Stimulated activated CD4-positive, alpha-beta T cell treated with anti-CD3 and anti-CD28 coated beads, TNF-alpha, amount 100 ng/mL, for 1 hour (primary cell): ENCODE measurements at places on chromosomes 5 and 9.

DNA sequence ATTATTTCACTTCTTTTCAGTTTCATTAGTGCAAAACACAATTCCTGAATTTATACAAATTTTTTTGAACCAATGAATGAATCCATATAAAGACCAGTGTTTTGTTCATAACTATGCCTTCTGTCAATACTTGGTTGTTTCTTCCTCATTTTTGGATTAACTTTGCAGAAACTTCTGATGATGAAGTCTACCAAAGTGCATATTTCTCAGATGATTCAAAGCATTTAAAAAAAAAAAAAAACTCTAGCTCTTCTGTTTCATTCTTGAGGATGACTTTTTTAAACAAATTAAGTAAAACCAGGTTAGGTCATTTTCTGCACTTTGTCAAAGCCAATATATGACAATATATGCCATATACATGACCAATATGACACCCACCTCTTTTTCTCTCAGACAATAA is 92.6 kb downstream of the CHSY3 start:
- no peak for DNase-seq

DNA sequence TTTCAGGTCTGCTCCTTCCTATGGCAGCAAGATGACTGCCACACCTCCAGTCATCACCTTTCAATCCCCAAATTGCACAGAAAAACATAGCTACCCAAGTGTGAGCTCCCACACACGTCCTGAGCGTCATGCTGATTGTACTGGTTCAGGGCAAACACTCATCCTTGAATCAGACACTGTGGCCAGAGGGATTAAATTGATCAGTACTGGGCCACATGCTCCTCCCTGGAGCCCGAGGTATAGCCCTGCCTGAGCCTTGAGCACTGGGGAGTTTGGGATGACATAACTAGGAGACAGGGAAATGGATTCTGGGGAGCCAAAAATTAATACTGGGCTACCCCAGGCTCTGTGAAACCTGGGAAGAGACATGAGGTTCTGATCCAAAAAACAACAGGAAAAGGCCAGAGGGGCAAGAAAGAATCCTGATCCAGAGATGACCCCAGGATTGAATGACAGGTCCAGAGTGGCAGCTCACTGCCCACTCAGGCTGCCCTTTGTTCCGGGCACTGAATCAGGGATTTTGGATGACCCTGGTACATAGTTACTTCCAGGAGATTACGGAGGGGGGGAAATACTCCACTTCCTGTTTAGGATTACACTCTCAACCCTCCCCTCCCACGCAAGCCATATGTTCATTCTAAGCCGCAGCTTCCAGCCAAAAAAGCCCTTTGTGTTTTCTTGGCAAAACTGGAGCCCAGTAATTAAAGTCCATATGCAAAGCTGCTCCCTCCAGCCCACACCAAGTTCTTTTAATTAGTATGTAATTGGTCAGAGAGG is 141.6 kb upstream of the SPRY4 start:
- no peak for DNase-seq

DNA sequence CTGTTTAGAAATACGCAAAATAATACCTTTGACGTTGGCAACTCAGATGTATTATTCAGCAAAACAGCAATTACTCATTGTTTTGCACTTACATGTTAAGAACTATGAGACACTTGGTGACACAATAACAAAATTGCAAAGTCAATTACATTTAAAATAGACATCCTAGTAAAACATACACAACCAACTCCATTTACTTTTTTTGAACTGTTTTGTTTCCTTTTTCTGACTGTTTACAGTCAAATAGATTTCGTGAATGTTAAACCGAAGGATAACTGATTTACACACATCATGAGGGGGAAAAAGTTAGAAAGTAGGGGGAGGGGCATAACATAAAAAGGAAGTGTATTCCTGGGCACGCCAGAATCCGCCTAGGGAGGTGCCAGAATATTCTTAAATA is 220.1 kb downstream of the MEF2C start:
- DNase-seq = no peak

- no peak for DNase-seq
These were observed 23.2 kb upstream of the TYRP1 start for GRCh38 chr9:12670006-12670405.

- DNase-seq = no peak
These were observed 265.3 kb downstream of the DOCK8 start for GRCh38 chr9:479971-480350.

- DNase-seq = no peak
These were observed 243.0 kb downstream of the PSAT1 start for GRCh38 chr9:78539904-78540303.
